Psoas muscle (tissue), 8 donors: ENCODE measurements at places on chromosomes 1 and 21. TPM values are rescaled to one million over a fixed set of nuclear protein-coding genes. Genes with fewer than 3 reads are reported as not detected.

CRP gene
- total RNA-seq, result not detected

GRCh38 chr21:31537872-31538576 is 121.5 kb upstream of the SOD1 start:
- DNase-seq, result no peak

DNA sequence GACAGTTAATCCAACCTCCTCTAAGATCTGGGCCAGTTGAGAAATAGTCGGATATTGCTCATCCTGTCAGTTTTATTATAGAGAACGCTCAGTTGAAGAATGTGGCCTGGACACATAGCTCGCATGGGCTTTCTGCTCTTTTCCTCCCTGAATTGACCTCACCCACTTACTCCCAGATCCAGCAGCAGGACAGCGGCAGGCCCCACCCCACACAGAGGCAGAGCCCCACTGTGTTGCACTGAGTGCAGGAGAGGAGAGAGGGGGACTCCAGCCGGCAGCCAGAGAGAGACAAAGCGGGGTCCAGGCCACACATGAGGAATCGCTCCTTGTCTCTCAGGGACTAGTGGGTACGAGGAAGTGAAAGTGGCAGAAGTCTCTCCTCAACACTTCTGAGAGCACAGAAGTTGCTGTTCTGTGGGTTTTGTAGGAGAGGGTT is 78.6 kb downstream of the LAMC1 start:
- DNase-seq, result peak; percentile 25

CCDC190 gene
- not detected for total RNA-seq

AADACL3 gene
- not detected for total RNA-seq

GUCA2B gene
- total RNA-seq, result not detected

GRCh38 chr1:108106775-108107174 is 93.4 kb downstream of the SLC25A24 start:
- no peak for DNase-seq

DNA sequence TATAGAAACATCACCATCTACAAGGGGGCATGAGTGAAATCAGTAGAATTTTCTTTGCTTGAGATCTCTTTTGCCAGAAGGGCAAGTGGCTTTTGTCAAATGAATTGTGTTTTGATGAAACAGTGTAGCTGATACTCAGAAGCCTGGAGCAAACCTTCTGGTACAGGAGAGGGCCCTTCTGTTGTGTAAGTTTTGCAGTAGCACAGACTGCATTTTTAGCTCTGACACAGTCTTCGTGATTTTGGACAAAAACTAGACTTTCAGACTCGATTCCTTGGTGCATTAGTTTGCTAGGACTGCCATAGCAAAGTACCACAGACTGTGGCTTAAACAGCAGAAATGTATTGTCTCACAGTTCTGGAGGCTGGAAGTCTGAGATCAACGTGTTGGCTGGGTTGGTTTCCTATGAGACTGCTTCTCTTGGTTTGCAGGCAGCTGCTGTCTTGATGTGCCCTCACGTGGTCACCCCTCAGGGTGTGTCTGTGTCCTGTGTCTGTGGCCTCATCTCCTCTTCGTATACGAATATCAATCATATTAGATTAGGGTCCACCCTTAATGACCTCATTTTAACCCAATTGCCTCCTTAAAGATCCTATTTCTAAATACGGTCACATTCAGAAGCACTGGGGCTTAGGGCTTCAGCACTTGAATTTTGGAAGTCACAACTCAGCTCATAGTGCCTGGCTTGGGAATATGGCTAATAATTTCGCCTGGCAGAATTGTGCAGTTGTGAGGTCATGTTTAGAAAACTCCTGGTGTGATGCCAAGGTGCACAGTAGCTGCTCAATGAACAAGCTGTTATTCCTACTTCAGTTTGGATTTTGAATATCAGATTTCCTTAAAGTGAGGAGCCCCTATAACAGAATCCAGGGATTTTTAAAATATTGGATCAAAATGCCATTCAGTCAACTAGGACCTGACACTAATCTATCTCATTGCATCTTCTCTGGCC is 21.2 kb upstream of the DISC1 start:
- DNase-seq, result no peak

DNA sequence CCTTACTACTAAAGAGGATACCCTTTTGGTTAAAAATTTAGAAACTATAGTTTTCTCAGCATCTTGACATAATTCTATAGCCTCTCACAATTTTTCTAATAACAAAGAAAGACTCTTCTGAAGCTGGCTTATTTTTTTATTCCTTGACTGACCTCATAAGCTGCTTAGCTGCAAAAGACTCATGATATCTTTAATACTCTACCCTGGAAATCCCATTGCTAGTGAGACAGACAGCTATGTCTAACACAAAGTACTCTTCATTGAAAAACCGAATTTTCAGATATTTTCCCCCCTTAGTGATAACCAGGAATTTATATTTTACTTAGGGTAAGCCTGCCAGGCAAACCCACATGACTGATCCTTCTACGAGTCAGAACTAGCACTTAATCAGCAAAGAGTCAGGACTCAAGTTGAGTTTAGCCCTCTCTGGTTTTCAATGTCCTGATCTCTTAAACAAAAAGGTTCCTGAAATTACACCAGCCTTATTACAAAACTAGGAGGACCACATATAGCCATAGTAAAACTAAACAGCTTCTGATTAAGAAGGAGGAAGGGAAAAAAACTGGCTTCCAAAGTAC is 56.9 kb downstream of the ENAH start:
- DNase-seq, result no peak

ELOVL1 gene
- total RNA-seq, result 15.9 TPM

GRCh38 chr1:226665505-226666163 is 73.4 kb downstream of the ITPKB start:
- no peak for DNase-seq

- DNase-seq, result no peak
These were observed 1.6 kb upstream of the ROR1 start for GRCh38 chr1:63772201-63772600.

DNA sequence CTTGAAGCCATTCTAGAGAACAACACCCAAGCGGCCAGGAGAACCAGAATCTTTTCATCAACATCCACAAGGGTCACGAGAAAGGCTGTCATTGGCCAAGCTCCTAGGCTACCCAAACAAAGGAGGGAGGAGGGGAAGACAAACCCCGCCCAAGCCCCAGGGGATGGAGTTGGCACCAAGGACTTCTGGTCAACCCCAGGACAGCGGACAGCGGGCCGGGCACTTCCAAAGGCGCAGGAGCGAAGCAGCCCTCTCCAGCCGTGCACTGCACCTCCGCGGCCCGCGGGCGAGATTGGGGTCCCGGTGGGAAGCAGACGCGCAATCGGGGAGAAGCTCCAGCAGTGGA is at the start of gene CLIC6:
TSS of gene CLIC6 (plus strand) at position 192 of the 346 bp plus-strand sequence. CDS start 395 bp downstream, outside the sequence.
- peak; percentile 70 for DNase-seq

GRCh38 chr1:155761736-155762405 is 73.0 kb downstream of the DAP3 start:
- DNase-seq, result no peak

PDPN gene
- total RNA-seq, result 29.4 TPM

LIX1L gene
- total RNA-seq, result 51.2 TPM

GRCh38 chr1:29466258-29466657 is 229.9 kb downstream of the PTPRU start:
- no peak for DNase-seq

- DNase-seq, result no peak
These were observed 94.8 kb upstream of the SGIP1 start for GRCh38 chr1:66439031-66439740.

BTBD8 gene
- 4.3 TPM for total RNA-seq

DNA sequence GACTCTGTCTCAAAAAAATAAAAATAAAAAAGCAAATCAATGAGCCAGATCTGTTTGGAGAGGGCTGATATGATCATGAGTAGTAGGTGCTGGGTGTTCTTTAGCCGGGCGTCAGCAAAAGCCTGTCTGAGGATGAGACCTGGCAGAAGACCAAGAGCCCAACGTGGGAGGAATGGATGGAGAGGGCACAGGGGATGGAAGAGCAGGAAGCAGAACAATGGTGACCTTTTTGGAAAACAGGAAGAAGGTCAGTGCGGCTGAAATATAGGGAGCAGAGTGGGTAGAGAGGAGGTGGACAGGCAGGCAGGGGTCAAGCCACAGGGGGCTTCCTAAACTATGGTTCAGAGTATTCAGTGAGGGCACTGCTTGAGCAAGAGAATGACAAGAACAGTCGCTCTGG is 30.9 kb downstream of the VWA5B1 start:
- DNase-seq, result no peak

GRCh38 chr1:93735722-93736121 is 54.1 kb upstream of the BCAR3 start:
- DNase-seq, result no peak

- peak; percentile 45 for DNase-seq
These were observed 109.5 kb upstream of the SIM2 start for GRCh38 chr21:36589352-36589971.

GRCh38 chr1:160168609-160169369 is 17.4 kb downstream of the ATP1A4 start:
- DNase-seq, result peak; percentile 17

- DNase-seq, result peak; percentile 62
These were observed 65.2 kb upstream of the TARBP1 start for GRCh38 chr1:234544087-234544579.

DNA sequence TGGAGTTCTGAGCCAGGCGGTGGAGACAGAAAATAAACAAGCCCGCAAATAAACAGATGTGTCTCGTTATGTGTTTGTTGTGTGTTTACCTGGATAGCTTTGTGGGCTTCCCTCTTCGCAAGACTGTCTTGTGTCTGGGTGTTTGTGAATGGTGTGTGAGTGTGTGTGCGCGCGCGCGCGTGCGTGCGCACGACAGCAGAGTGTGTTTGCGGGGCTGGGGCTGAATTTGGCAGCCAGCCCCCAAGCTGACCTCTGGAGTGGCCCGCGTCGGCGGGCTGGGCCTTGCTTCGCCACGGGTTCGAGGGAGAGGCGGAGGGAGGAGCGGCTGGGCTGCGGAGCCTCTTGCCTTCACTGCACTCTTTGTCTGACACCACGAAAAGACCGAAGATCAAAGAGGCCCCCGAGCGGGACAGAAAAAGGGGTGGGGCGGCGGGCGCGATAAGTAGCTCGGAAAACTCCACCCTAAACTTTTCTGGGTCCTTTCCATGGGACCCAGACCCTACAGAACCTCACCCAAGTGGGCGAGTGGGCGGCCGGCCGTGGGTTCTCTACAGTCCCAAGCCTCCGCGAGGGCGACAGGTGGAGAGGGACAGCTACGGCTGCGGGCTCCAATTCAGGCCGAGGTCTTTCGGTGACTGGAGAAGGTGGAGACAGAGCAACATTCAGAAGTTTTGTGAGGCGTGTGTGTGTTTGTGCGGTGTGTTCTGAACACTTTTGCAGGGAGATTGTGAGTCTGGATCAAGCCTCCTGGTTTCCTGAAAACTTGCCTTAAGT is 14.5 kb downstream of the PAX7 start:
- DNase-seq, result no peak

GRCh38 chr1:234968451-234968850 is 160.2 kb downstream of the TOMM20 start:
- no peak for DNase-seq

GRCh38 chr1:6634371-6635052 is 9.8 kb downstream of the THAP3 start:
- DNase-seq, result peak; percentile 72

- no peak for DNase-seq
These were observed 66.8 kb downstream of the SLC27A3 start for GRCh38 chr1:153842006-153842471.

TFAP2E gene
- total RNA-seq, result not detected

DNA sequence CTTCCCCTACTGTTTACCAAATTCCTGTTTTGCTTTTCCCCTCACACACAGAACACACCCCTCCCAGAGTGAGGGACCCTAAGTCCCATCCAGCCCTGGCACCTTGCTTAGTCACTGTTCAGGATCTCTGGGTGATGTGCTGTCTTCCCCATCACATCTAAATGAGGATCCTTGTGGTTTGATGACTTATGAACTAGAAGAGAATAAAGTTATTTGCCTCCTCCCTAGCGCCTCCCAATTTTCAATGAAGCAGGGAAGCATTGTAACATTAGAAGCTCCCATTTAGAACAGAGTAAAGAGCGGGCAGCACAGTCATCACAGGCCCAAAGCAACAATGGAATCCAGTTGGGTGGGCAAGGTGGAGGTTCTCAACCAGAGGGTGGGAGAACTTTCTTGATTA is 27.0 kb downstream of the DISC1 start:
- DNase-seq, result no peak

DNA sequence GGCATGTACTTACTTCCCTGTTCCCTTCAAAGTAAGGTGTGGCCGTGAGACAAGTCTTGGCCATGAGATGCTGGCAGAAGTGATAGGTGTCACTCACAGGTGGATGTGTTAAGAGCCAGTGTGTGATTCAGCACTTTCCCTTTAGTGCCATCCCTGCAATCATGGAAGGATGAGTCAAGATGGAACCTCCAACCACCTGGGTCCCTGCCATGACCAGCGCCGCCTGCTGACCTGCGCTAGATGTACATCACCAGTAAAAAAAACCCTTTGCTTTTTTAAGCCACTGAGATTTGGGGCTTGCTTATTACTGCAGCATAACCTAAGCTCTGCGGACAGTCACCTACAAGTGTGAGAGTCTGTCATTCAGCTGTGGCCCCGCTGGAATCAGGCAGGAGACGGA is 71.7 kb downstream of the TOMM20 start:
- DNase-seq, result no peak

- peak; percentile 34 for DNase-seq
These were observed 202.5 kb upstream of the RAB4A start for GRCh38 chr1:229068270-229068987.

DNA sequence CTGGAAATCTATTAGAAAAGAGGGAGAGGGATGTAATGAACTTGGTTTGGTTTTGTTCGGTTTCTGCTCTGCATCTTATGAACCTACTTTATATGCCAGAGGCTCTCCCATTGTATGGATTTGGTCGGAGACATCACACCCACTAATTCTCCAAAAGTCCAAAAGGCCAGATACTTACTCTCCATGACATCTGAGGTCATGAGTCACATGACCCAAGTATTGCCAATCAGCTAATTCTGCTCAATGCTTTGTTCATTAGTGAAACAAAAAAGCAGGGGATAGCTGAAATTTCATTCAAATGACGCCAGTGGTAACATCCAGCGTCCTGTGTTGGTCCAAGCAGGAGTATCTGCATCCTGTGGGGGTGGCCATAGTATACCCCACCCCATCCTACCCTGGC is 173.6 kb downstream of the TRIM33 start:
- no peak for DNase-seq

ZFP69B gene
- 0.54 TPM for total RNA-seq

- DNase-seq, result no peak
These were observed 1946.7 kb downstream of the MRPL39 start for GRCh38 chr21:23660560-23660959.

- peak; percentile 89 for DNase-seq
These were observed 109.0 kb upstream of the IPO9 start for GRCh38 chr1:201719812-201720521.

LY9 gene
- total RNA-seq, result not detected

- no peak for DNase-seq
These were observed 90.5 kb downstream of the LAMC2 start for GRCh38 chr1:183276386-183277080.

- DNase-seq, result no peak
These were observed 60.4 kb downstream of the LAMC2 start for GRCh38 chr1:183246436-183246835.

GRCh38 chr1:234582186-234582585 is 27.8 kb downstream of the IRF2BP2 start:
- no peak for DNase-seq

KRTAP13-2 gene
- total RNA-seq, result not detected

DNASE2B gene
- not detected for total RNA-seq

LRRC38 gene
- 7.0 TPM for total RNA-seq

PAPPA2 gene
- total RNA-seq, result 0.10 TPM

- no peak for DNase-seq
These were observed 17.1 kb downstream of the SOAT1 start for GRCh38 chr1:179310721-179311120.
